ENCODE measurements at places on chromosomes 11 and 22. TPM values are rescaled to one million over a fixed set of nuclear protein-coding genes. Genes with fewer than 3 reads are reported as not detected.

The KIF18A gene
- total RNA-seq: 3.4 TPM

The APLNR gene
- total RNA-seq: 0.65 TPM

The OR10D3 gene
- not detected for total RNA-seq

The APOBEC3B gene
- 6.0 TPM for total RNA-seq

The ARHGAP20 gene
- 0.90 TPM for total RNA-seq

The FREY1 gene
- total RNA-seq: not detected

The SLCO2B1 gene
- total RNA-seq: 0.32 TPM

The PHOX2A gene
- not detected for total RNA-seq

The OR5I1 gene
- total RNA-seq: not detected

The ESAM gene
- 2.2 TPM for total RNA-seq

The XBP1 gene
- total RNA-seq: 207 TPM

The NRGN gene
- 0.36 TPM for total RNA-seq

The TMEM126A gene
- 35.7 TPM for total RNA-seq

The C11orf21 gene
- total RNA-seq: not detected

The MDK gene
- 14.7 TPM for total RNA-seq

The PKNOX2 gene
- 2.5 TPM for total RNA-seq

The USP2 gene
- not detected for total RNA-seq

The PHF21B gene
- total RNA-seq: not detected

The SCN4B gene
- not detected for total RNA-seq

The VSIG2 gene
- not detected for total RNA-seq

The MUC5B gene
- total RNA-seq: not detected

The CARNS1 gene
- total RNA-seq: not detected

The OR51I1 gene
- total RNA-seq: not detected

The MOGAT2 gene
- not detected for total RNA-seq

The TTLL12 gene
- 29.8 TPM for total RNA-seq

The CDKN1C gene
- total RNA-seq: 90.1 TPM

Data from cardiac atrium fibroblast (primary cell).